ENCODE measurements at places on chromosomes 4 and X.

- no peak for DNase-seq
These were observed 1.5 kb upstream of the NR3C2 start for GRCh38 chr4:148443512-148444295.

DNA sequence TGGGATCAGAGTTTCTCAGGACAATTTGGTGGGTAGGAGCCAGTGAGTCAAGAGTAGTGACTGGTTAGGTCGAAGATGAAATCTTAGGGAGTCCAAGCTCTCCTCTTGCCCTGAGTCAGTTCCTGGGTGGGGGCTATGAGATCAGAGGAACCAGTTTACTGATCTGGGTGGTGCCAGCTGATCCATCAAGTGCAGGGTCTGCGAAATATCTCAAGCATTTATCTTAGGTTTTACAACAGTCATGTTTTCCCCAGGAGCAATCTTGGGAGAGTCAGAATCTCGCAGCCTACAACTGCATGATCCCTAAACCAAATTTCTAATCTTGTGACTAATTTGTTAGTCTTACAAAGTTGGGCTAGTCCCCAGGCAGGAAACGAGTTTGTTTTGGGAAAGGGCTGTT lies 1833.2 kb upstream of the PCDH7 start:
- peak; percentile 86 for DNase-seq

DNA sequence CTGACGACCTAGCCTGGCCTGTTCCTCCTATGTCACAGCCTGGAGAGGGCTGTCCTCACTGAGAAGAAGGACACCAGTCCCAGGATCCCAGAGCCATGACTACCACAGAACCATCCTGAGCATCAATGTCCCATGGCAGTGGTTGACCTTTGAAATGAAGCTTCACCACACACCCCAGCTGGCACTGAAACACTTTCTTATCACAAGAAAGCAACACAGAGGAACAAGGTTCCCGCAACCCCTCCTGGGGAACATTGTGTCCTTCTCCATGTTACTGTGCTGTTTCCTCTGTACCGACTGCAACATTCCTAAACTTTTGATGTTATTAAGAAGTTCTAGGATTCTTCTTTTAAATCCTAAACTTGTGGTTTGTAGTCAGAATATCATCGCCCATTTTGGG lies 21.2 kb upstream of the FAM156A start:
- DNase-seq = no peak

DNA sequence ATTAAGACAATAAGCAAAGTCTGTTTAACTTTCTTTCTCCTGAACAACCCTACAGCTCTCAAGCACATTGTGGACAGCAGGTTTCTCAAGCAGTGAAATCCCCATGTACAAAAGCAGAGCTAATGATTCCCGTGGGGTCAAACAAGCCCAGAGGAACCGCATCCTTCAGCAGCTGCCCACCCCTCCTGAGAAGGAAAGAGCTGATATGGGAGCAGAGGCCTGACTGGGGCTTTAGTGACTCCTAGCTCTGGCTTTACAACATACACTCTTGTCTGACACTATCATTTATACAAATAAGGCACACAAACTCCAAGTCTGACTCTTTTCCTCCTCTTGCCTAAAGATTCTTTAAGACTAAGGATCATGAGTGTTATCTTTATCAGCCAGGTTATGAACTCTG lies 32.8 kb downstream of the HDAC8 start:
- no peak for DNase-seq

- no peak for DNase-seq
These were observed 56.6 kb downstream of the ARHGAP6 start for GRCh38 chrX:11609109-11609508.
